ENCODE measurements at places on chromosomes 12 and 14.

DNA sequence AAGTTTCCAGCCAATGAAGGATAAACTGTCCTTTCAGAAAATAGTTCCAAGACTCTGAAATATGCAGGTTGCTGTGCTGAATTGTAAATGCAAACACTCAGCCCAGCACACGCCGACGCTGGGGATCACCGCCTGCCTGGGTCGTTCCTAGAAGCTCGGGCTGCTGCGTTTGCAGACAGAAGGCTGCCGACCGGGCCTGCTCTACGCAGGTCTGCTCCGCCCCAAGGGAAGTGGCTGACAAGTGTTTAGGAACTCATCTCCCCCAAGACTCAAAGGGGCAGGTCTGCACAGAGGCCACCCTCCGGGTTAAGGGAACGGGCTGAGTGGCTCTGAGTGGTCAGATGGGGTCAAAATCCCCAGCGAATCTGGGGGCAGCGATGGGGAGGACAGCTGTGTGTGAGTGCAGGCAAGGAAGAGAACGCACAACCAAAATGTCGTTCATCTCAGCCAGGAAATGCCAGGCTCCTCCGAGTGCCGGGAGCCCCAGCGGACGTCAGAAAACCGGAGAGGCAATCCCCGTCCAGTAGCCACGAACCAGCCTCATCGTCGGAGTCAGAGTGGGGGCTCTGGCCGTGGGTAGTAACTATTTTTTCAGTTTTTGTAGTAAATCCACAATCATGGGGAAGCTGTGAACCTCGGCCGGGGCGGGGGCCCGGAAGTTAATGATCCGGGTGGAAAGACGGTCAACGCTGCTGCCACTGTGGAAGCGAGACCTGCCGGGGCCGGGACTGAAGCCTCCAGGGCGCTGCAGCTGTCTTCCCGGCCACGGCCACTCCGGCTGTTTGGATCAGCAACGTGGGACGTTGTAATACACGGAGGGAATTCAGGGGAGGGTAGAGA, 6.0 kb downstream of the GALNT9 start:
- DNase-seq = no peak

- DNase-seq = no peak
Observed at GRCh38 chr14:52286661-52287649, 19.5 kb downstream of the PTGDR start.

- DNase-seq = no peak
Observed at GRCh38 chr12:122125452-122126341, 47.1 kb downstream of the MLXIP start.

DNA sequence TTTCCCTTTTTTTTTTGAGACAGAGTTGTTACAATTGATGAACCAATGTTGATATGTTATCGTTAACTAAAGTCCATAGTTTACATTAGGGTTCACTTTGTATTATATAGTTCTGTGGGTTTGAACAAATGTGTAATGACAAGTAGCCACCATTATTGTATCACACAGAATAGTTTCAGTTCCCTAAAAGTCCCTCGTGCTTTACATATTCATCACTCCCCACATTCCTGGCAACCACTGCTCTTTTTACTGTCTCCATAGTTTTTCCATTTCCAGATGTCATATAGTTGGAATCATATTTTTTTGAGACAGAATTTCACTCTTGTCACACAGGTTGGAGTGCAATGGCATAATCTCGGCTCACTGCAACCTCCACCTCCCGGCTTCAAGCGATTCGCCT, 12.5 kb downstream of the HSD17B6 start:
- DNase-seq = peak; percentile 35

- peak; percentile 15 for DNase-seq
Observed at GRCh38 chr14:55328317-55328716, 57.1 kb downstream of the FBXO34 start.
